GOT3 (cell line): ENCODE measurements at places on chromosomes 1 and 21.

DNA sequence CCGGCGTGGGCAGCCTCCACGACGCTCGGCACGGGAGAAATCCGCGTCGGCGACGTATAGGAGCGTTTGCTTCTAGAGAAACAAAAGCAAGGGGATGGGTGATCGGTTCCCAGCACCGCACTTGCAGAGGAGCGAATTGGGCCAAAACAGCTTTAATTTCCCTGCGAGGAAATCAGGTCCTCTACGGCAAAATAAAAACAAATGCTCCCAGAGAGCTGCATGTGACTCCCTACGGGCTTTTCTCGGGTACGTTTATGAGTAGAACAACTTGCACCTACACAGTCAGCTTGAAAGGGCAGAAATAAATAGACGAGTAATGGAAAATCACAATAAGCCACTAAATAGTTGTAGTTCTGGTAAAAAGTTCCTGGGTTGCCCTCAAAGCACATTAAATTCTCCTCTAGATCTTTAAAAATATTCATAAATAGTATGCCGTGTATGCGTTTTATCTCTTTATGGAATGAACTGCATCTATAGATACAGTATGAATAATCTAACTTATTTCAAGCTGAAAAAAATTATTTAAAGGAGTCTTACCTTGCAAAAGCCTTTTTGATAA lies 1.2 kb downstream of the NHLH2 start:
- no peak for DNase-seq

- no peak for DNase-seq
Measured at GRCh38 chr1:172753964-172754363, 95.1 kb downstream of the FASLG start.

DNA sequence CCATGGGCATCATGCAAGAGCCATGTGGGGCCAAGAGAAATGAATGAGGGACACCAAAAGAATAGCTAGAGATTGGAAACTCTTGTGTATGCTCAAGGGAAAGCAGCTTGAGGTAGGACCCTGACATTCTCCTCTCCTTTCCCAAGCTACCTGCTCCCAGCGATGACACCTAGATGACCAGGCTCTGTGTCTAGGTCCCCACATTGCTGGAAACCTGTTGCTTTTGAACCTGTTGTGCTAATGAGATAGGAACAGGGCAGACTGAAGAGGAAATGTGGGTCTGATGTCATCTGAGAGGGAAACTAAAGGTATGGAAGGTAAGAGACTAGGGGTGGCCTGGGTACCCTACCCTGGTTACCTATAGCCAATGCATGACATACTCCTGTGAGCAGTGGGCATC lies 1.8 kb downstream of the FMOD start:
- no peak for DNase-seq

DNA sequence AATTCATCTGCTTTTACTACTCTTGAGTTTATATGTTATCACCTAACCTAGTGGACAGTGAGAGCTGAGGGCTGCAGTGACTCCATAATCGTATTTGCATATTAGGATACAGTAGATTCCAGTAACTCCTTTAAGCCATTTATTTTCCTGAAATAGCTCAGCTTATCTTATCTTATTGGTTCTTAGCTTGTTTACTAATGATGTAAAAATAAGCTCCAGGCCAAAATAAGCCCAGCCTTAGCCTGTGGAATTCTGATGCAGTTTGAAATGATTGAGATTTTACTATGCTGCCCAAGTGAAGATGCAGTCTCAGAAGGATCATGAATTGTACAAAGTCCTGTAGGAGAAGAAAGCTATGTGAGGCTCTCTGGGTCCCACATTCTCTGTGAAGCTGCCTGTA lies 18.1 kb downstream of the ATP1A1 start:
- DNase-seq: no peak

DNA sequence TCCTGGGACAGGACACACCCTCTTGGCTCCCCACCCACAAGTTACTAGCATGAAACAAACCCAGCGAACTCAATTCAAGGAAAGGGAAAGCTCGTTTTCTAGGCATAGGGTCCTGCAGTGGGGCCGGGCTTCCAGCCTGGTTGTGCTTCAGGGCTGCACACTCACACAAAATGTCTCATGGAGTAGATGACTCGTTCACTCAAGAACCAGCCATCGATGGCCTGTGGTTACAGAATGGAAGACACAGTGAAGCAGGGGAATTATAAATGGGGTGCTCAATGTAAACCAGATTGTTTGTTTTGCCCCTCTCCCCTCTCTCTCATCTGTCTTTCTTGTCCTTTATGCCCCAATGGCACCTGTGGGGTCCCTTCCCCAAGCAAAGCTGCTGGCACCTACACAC lies 56.0 kb upstream of the COX20 start:
- DNase-seq: no peak

DNA sequence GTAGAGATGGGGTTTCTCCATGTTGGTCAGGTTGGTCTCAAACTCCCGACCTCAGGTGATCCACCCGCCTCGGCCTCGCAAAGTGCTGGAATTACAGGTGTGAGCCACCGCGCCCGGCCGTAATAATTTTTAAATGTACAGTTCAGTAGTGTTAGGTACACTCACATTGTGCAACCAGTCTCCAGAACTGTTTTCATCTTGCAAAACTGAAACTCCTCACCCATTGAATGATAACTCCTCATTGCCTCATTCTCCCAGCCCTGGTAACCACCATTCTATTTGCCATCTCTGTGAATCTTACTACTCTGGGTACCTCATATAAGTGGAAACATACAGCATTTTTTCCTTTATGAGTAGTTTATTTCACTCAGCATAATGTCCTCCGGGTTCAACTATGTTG lies 3.4 kb downstream of the NLRP3 start:
- DNase-seq: no peak

GRCh38 chr21:46081022-46081861 lies 16.7 kb upstream of the COL6A2 start:
- DNase-seq: no peak

- DNase-seq: no peak
Measured at GRCh38 chr1:58809325-58810010, 25.6 kb upstream of the JUN start.
